ENCODE measurements at places on chromosomes 5 and 9.

DNA sequence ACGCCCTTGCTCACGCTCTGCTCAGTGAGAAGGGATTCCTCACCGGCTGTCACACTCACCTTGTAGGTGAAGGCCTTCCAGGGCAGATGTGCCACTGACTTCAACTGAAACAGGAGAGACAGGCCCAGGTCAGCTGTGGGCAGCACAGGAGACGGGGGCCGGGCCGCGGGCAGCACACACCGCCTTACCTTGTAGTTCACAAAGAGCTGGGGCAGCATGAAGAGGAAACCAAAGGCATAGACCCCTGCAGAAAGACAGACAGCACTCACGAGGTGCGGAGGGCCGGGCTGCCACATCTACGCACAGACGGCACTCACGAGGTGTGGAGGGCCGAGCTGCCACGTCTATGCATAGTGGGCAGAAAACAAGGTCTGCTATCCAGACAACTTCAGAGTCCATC lies 23.3 kb downstream of the CLPTM1L start:
- no peak for DNase-seq

GRCh38 chr5:63803165-63803564 lies 159.1 kb downstream of the HTR1A start:
- DNase-seq, result no peak

DNA sequence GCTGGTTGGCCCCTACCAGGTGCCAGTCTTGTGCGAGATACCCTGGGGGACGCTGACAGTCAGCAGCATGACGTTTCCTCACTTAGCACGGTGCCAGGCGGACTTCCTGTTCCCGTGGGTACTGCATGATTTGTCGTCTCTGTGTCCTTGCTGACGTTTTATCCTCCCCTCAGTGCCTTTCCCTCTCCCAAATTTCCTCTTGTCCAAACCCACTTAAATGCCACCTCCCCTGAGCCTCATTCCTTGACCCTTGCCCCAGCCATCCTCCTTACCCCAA lies 60.6 kb upstream of the SAP30L start:
- no peak for DNase-seq

DNA sequence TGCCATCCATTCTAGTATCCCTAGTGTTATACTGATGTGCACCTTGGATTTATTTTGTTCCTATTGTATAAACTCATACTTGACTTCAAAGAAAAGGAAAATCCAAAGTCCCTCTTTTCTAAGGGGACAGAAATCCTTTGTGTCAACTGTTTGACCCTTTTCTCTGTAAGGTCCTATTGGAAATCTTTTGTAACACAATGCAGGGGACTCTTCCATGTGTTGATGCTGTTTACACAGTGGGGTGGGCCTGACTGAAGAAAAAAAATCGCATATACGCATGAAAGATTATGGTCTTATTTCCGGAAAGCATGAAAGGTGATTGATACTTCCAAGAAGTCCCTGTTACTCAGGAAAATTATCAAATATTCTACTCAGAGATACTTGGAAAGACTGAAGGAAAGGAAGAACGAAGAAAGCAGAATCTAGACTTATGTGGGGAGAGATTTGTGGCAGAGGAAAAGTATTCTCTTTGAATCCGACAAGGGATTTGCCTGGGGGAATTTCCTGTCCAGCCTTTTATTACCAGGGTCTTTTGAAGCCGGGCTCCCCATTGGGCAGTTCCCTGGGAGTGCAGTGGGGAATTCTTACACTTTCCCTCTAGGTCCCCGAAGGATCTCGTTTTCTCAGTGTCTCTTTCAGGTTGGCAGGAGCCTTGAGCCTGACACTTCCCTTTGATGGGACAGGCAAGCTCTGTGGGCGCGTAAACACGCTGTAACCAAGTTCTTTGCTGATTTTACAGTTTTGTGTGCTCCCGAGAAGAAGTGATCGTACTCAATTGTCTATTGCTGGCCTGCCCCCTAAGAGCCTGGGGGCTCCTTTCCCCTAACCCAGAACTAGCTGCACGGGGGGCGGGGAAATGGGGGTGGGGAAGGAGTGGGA lies 779 bp upstream of the VCAN start:
- DNase-seq, result no peak

GRCh38 chr5:91252916-91253315 lies 130.2 kb downstream of the ARRDC3 start:
- DNase-seq, result no peak

DNA sequence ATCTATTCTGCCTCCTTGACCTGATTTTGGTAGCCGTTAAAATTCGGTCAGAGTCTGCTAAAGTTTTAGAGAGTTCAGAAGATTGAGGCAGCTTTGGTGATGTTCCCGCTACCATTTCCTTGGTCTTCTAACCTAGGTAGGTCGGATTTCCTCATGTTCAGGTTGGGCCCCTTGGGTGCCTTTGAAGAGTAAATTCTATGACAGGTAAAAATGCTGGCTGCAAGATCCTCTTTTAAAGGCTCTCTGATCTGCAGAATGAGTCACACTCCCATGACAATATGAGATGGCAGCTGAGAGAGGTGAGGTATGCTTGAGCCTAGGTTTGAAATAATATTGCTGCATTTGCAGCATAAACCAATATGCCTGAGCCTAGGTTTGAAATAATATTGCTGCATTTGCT lies 198.9 kb downstream of the TSSK1B start:
- DNase-seq, result no peak

GRCh38 chr9:132207839-132208615 lies 46.2 kb downstream of the NTNG2 start:
- no peak for DNase-seq

GRCh38 chr5:53712327-53712726 lies 151.9 kb downstream of the NDUFS4 start:
- no peak for DNase-seq

- DNase-seq, result no peak
Observed at GRCh38 chr9:98045234-98046179, 11.0 kb upstream of the NANS start.

- DNase-seq, result peak; percentile 73
Observed at GRCh38 chr5:119452373-119453039, at the start of gene HSD17B4. TSS of gene HSD17B4 (plus strand) at chr5:119452497. CDS start at chr5:119452576, 79 bp downstream.

DNA sequence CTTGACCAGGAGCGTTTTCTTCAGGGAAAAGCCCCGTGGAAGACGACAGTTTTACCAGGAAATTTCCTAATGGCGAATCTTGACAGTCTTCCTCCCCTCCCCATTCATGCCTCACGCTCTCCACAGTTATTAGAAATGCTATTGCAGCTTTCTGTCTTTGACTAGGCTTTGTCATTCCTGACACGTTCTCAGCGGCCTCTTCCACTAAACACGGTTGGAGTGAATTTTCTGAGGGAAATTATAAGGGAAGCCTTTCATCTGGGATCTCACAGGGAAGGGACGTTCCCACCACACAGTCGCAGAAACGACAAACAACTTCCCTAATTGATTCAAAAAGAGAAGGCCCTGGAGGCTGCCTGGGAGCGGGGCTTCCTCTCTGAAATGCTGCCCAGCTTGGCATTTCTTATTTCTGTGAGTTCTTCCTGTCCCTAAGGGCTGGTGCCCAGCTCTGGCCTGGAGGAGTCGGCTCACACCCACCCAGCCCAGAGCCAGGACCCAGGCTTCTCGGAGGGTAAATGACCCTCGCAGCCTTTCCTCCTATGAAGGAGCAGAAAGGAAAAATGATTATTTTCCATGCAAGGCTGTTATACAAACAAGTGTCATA lies 57.1 kb upstream of the PPP1R26 start:
- DNase-seq, result no peak

DNA sequence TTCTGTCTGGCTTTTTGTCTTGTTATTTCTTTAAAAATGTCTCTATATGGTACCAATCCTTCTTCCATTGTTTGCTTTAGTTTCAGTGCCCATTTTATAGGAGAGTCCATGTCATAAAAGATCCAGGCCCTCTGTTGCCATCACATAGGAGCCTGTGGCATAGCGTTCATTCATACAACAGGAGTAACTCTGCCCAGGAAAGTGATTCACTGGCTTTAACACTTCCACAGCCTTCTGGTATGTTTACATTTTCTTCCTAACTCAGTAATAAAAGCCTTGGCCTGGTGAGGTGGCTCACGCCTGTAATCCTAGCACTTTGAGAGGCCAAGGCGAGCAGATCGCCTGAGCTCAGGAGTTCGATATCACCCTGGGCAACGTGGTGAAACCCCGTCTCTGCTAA lies 519.3 kb upstream of the PTGER4 start:
- DNase-seq, result no peak

DNA sequence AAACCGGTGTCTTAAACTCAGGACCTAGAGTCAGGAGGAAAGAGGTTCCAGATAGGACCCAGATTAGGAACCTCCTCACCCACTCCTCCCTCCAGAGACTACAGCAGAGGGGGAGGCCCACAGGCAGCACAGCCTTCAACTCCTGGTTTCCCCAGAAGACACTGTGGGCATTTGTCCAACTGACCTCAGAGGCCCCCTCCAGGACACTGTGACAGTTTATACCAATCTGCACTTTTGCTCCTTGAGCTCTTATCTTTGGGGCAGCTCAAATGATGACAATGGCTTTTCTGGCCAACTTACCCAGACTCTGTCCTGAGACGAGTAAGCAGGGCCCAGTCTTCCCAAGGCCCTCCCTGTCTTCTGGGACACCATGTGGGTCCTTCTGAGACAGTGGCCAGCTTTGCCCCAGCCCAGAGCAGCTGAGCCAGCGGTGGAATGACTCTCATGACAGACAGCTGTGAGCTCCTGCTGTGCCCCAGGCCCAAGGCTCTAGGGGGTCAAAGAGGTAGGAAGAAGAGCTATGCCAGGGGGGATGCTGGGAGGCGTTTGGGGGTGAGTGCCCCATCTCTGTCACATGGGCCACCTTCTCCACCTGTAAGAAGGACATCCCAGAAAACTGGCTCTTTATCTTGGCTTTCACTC lies 14.3 kb downstream of the OR2V2 start:
- no peak for DNase-seq

- no peak for DNase-seq
Observed at GRCh38 chr5:6220346-6221088, 157.8 kb downstream of the MED10 start.

Measured in foreskin melanocyte (primary cell).